Caco-2 (cell line): ENCODE measurements at places on chromosomes 2 and 18. TPM values are rescaled to one million over a fixed set of nuclear protein-coding genes. Genes with fewer than 3 reads are reported as not detected.
A peak's percentile ranks its signal among the peaks of the same experiment; 100 is the strongest.

DNA sequence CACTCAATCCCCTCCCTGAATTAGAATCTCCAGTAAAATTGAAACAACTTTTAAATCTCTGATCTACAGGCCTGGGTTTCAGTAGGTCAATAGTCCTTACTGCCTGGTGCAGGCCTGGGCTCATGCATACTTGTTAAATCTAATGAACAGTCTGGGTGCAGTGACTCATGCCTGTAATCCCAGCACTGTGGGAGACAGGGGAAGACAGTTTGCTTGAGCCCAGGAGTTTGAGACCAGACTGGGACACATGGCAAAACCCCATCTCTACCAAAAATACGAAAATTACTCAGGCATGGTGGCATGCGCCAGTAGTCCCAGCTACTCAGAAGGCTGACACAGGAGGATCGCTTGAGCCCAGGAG is 94.7 kb upstream of the SP3 start:
- H3K27ac ChIP-seq = peak overlapping the region; percentile 46
- H3K4me1 ChIP-seq = peaks cover 10% of the 10 kb centered on the region
- no peak overlapping the region for H3K4me3 ChIP-seq
- H3K36me3 ChIP-seq = no peaks in the 10 kb centered on the region
- H3K27me3 ChIP-seq = no peaks in the 10 kb centered on the region

DNA sequence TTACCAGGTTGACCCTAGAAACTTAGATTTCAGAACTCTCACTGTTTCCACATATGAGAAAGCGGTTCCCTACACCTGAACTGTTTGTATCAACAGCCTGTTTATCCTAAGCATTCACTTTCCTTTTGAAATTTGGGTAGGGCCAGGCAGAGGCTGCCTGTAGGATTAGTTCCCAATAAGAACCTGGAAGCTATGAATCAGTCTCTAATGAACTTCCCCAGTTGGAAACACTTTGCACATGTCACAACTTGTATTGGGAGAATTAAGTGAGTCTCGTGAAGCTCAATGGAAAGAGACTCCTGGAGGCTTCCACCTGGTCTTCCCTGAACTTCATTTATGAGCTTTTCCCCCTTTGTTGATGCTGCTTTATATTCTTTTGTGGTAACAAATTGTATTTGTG is 486.6 kb upstream of the HS6ST1 start:
- H3K36me3 ChIP-seq = no peaks in the 10 kb centered on the region
- no peaks in the 10 kb centered on the region for H3K4me1 ChIP-seq
- no peak for DNase-seq
- H3K27me3 ChIP-seq = no peaks in the 10 kb centered on the region

DNA sequence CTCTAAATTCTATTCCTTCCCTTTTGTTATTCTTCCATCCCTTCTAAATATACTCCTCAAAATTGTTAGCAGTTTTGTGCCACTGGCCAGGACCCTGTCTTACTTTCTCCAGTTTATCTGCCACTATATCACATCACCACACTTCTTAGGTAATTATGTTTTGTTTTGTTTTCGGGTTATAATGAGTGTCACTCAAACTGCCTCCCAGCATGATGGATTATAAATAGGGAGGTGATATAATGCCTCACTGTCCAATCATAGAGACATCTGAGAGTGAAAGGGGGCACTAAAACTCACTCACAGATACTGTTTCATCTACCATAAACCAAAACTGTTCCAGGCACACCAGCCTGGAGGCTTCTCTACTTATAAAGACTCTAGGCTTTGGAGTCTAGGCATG is 3.5 kb downstream of the RSAD2 start:
- H3K27ac ChIP-seq = no peak overlapping the region
- no peaks in the 10 kb centered on the region for H3K36me3 ChIP-seq
- DNase-seq = no peak

GNLY gene
- total RNA-seq = not detected in 2 replicates

GCG gene
- not detected in 2 replicates for total RNA-seq

DNA sequence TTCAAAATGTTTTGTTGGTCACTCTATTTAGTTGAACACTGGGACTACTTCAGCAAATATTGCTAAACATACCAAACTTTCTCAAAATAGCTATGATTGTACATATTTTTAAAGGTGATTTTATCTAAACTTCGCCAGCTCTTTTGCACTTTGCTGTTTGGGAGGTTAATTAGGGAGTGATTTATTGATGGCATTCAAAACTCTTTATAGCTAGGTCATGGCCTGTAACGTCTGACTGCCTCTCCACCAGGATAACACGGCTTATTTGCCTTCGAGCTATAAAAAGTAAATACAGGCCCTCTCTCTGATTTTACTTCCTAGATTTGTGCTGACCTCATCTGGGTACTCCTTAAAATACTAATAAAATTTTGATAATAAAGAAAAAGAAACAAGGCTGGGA is 931.9 kb downstream of the DCDC2C start:
- H3K36me3 ChIP-seq = no peaks in the 10 kb centered on the region
- H3K27ac ChIP-seq = no peak overlapping the region
- no peak for DNase-seq
- no peaks in the 10 kb centered on the region for H3K4me1 ChIP-seq

DNA sequence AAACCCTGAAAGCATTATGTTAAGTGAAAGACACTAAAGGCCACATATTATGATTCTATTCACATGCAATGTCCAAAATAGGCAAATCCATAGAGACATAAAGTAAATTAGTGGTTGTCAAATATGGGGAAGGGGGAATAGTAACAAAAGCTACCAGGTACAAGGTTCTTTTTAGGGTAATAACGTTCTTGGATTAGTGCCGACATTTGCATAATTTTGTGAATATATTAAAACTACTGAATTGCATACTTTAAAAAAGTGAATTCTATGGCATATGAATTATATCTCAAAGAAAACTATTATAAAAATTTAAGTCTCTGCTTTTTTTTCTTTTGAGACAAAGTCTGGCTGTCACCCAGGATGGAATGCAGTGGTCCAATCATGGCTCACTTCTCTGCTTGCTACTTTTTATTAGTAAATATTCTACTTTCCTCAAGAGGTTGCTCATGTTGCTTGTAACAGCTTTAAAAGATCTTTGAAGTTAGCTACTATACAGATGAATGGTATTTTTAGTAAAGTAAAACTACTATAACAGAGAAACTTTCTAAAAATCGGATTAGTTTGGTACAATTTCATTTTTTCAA is 2.5 kb downstream of the SESTD1 start:
- H3K4me3 ChIP-seq = no peak overlapping the region
- no peak for DNase-seq
- no peaks in the 10 kb centered on the region; the same call in 1 of the 2 replicates for H3K36me3 ChIP-seq

DNA sequence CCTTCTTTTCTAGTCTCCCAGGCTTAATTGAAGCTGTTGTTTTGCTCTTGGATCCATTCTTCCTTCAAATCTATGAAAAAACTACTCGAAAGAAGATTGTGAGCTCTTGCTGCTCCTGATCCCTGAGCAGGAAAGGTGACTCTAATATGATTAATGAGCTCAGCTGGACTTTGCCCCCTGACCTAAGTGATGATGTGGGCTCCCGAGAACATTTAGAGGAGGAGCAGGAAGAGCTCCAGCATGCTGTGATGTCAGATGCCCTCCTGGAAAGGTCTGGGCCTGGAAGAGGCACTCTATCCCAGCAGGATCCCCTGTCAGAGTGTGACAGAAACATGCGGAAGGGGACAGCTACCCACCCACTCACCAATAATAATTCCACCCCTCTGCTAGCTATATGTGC is 117.9 kb upstream of the PELI1 start:
- H3K27ac ChIP-seq = peak overlapping the region; percentile 74
- DNase-seq = peak; percentile 63
- no peaks in the 10 kb centered on the region for H3K27me3 ChIP-seq
- no peak overlapping the region for H3K4me3 ChIP-seq
- H3K4me1 ChIP-seq = peaks cover 30% of the 10 kb centered on the region

TRIM54 gene
- total RNA-seq = 0.25 TPM in 1 of 2 replicates, not detected in the other

TFCP2L1 gene
- 17.8 and 18.4 TPM in 2 replicates for total RNA-seq

GRCh38 chr2:187372213-187372612 is 75.8 kb downstream of the CALCRL start:
- H3K4me3 ChIP-seq = no peak overlapping the region
- H3K36me3 ChIP-seq = no peaks in the 10 kb centered on the region
- H3K27ac ChIP-seq = no peak overlapping the region
- H3K27me3 ChIP-seq = no peaks in the 10 kb centered on the region
- no peaks in the 10 kb centered on the region for H3K4me1 ChIP-seq

DNA sequence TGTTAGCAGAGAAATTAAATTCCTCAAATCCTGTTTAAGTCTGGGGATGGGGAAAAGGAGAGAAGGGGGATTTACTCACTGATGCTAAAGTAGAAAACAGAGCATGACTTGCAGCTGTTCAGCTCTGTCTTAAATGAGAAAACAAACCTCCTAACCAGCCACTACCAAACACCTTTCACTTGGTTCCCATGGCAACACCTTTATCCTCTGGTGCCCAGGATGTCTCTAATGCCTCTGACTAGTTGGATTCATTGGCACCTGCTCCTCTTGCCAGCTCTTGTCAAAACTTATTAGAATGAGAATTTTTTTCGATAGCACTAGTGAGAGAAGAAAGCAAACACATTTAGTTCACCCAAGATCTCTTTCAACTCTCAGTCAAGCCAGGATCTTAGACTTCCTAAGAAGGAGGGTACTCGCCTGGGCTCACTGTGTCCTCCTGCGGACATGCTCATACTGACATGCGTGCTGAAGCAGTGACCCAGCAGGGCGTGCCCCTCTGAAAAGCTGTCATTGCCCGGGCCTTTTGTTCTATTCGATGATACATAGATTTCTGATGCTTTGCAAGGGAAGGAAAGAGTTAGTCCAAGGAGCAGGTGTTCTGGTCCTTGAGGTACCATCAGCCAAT is 656.0 kb upstream of the CELF4 start:
- no peak overlapping the region for H3K4me3 ChIP-seq
- no peak overlapping the region for H3K27ac ChIP-seq
- no peak for DNase-seq
- no peaks in the 10 kb centered on the region for H3K36me3 ChIP-seq

- peaks cover 5% of the 10 kb centered on the region; the same call in 1 of the 2 replicates for H3K4me1 ChIP-seq
- H3K4me3 ChIP-seq = no peak overlapping the region
- H3K36me3 ChIP-seq = no peaks in the 10 kb centered on the region
- H3K27me3 ChIP-seq = no peaks in the 10 kb centered on the region
Measured at GRCh38 chr18:55641486-55641885, 53.5 kb upstream of the TCF4 start.
